Astrocyte of the cerebellum (primary cell): ENCODE measurements at places on chromosomes 2 and 18.

- no peak for DNase-seq
These were observed 54.5 kb upstream of the AFF3 start for GRCh38 chr2:100196786-100197494.

DNA sequence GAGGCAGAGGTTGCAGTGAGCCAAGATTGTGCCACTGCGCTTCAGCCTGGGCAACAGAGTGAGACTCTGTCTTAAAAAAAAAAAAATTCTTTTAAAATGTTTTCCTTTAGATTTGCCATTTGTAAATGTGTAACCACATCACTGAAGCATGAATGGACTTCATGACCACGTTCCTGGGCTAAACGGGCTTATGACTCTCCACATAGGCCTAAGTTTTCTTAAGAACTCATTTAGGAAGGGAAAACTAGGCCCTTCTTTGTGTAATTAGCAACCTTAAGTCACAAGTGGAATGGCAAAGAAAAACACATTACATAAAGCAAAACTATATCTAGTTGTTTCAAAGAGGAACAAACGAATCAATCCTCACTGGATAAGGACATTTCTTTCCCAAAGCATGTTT lies 99.5 kb downstream of the MEIS1 start:
- DNase-seq, result no peak

DNA sequence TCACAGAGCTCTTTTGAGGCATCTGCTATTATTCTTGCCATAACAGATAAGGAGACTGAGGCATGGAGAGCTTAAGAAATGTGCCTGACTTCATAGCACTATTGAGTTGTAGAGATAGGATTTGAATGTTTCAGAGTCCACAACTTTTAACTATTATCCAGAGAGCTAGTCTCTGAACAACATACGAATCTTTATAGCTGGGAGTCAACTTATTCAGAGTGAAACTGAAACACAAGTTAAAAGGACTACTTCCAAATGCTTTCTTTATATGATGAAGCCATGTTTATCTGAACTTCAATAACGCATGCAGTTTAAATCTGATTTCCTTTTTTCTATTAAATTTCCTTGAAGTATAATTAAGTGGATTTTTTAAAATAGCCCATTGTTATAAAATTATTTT lies 268.8 kb downstream of the IKZF2 start:
- DNase-seq, result no peak

DNA sequence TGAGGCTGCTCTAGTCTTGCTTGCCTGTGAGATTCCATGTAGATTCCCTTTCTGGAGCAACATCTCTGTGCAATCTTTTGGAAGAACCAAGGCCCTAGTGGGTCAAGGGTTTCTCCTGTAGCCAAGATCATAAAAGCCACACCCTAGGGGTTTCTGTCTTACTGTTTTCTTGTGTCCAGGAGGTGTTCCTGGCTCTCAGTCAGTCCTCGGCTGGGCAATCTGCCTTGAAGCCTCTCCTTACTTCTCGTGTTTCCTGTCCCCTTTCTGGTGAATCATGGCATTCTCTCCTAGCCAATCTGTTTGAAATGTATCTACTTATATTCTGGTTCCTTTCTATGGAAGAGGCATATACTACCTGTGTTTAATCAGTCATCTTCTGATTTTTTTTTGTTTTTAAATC lies 484.8 kb upstream of the UBE2E3 start:
- DNase-seq, result no peak

GRCh38 chr2:25071966-25072365 lies 30.1 kb downstream of the EFR3B start:
- no peak for DNase-seq
